Activated T-cell treated with anti-CD3 and anti-CD28 coated beads for 48 hours (primary cell): ENCODE measurements at places on chromosomes 2 and 18.

GRCh38 chr2:18178736-18179349 is 300.4 kb downstream of the KCNS3 start:
- DNase-seq, result no peak

DNA sequence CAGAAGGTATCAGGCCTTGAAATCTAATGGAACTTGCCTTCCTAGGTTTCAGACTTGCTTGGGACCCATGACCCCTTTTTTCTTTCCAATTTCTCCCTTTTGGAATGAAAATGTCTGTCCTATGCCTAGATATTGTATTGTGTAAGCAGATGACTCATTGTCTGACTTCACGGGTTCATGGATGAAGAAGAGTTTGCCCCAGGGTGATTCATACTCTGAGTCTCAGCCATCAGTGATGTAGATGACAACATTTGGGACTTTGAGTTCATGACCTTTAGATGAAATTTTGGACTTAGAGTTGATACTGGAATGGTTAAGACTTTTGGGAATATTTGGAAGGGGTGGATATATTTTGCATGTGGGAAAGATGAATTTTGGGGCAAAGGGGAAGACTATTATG is 11.2 kb upstream of the SCYGR5 start:
- DNase-seq, result no peak

DNA sequence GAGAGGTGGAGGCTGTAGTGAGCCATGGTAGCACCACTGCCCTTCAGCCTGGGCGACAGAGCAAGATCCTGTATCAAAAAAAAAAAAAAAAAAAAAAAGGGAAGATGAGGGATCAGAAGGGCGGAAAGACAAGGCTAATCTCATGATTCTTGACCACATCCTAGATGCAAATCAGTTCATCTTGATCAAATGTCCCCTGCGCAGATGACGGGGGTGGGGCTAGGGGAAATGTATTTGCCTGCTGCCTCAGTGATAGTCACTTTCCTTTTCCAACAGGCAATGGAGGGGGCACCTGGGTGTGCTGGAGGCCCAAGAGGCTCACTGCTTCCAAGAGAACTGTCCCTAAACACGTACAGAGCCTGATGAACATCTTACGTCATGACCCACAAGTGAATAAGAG is 3.7 kb upstream of the EMILIN2 start:
- DNase-seq, result no peak

DNA sequence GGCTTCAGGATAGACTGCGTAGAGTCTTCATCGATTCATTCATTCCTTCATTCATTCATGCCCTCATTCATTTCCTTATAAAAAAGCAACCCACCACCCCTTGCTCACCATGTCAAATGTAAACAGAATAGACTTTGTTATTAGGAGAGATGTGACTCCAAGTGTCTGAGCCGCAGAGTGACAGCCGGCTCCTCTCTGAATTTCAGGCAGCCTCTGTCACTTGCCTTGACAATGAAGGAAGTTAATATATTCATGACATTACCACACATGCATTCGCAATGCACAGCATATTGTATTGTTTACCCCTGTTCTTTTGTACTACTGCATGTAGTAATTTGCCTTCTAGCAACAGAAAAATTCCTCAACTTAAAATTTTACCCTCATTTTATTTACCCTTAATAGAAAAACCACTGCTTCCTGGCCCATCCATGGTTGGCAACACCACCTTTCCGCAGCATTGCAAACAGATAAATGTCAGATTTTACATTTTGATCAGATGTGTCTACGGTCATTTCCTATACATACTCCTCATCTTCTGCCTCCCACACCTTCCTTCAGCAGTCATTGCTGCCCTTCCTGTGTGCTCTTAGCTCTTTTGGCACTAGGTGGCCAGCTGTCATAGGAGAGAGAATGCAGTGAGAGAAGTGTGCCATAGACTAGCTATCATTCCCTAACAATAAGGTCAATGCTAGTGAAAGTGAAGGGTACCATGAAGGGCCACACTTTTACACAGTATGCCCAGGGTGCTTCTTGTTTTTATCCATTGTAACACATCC is 1090.8 kb downstream of the BCL11A start:
- DNase-seq, result no peak

GRCh38 chr2:37287966-37288365 is 36.7 kb downstream of the PRKD3 start:
- no peak for DNase-seq

DNA sequence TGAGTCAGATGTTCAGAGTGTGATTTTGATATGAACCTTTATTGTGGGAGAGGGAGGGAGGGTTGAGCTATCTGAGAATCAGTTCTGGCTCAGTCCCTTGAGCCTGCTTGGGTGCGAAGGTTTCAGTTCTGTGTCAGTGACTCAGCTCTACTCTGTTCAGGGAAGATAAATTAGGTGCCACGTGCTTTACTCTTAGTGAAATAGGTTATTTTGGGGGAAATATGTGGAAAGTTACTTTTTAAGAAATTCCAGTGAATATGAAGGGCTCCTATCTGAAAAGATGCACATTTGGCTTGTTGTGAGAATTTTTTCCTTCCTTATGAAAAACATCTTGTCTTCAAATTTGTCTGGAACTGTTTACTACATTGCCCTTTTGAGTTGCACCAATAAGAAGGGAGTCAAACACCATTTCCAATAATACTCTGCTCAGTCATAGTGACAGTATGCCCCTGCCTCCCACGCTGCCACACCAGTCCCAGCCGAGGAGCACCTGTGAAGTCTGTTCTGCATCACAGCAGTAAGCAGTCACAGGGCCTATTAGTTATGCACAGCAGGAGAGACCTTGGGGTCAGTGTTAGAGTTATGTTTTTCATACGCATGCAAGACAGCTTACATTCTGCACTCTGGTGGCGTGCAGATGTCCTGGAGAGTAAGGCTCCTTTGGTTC is 32.8 kb upstream of the DNAH7 start:
- DNase-seq, result peak; percentile 49

DNA sequence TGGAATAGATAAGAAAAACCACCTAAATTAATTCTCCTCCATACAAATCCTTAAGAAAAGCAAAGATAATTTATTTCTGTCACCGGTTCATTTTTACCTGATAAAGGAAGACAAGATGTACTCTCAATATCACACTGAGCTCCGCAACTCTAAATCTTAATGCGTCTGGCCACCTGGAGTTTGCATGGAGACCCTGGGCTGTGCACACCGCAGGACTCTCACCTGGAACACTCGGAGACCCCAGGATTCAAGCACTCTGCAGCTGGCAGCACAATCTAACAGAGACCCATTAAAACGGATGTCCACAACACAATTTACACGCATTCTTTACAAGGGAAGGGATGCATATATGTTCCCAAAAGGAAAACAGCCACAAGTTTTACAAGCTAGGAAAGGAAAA is 72.2 kb downstream of the ZNF516 start:
- no peak for DNase-seq

DNA sequence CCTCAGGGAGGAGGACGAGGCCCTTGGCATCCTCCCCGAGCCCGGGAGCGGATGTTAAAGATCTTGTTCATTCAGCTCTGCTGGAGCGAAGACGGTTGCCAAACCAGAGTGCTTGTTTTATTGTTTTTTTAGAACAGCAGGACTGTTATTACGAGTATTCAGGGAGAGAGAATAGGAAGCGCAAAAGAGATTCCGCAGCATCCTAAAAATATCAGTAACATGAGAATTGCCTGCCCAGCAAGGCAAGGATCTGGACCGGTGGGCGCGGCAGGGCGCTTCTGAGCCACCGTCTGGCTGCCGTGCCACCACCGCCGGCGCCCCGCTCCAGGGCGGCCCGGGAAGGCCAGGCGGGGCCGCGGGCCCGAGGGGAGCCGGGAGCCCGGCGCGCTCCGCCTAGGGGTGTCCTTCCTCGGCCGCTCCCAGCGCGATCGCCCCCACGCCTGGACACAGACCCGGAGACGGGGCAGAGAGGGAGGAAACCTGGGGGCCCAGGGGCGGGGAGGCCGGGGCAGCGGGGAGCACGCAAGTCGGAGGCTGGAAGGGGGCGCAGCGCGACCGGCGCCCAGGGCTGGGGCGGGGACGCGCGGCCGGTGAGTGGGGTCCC is 843 bp downstream of the CYS1 start:
- no peak for DNase-seq

- DNase-seq, result no peak
Observed at GRCh38 chr2:20118051-20118450, 66.6 kb upstream of the LAPTM4A start.

DNA sequence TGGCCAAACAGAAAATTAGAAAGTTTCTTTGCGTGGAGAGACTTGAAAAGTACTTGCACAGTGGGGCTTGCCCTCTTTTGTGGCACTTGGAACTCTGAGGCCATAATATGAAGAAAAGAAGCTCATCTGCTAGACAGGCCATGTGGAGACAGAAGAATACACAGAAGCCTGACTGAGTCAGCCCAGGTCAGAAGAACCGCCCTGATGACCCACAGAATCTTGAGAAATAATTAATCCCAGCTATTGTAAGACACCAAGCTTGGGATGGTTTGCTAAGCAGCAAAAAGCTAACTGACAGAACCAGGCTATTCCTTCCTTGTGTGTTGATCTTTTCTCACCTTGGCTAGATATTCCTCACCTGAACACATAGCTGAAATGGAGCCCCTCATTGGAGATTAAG is 33.7 kb downstream of the G6PC2 start:
- no peak for DNase-seq

- DNase-seq, result no peak
Observed at GRCh38 chr18:36899289-36899688, 70.4 kb downstream of the KIAA1328 start.

GRCh38 chr2:211845338-211846035 is 693.1 kb downstream of the ERBB4 start:
- no peak for DNase-seq

GRCh38 chr18:6269660-6270332 is 144.9 kb downstream of the L3MBTL4 start:
- DNase-seq, result no peak

GRCh38 chr2:45964223-45964841 is 312.9 kb downstream of the PRKCE start:
- DNase-seq, result peak; percentile 1

DNA sequence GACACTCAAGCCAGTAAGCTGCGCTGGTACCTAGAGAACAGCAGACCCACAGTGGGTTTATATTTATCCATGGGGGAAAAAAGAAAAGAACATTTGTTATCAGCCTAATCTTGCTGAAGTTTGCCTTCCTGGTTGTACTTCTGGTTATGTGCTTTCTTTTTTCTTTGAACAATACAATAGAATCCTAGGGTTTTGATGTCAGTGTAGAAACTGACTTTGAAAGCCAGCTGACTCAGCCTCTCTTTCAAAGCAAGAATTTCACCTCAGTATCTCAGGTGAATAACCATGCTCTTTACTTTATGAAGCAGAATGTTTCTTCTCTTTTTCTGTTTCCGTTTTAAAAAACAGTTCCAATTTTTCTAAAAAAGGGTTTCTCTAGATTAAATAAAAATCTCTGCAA is 78.4 kb downstream of the CD8B2 start:
- DNase-seq, result no peak

DNA sequence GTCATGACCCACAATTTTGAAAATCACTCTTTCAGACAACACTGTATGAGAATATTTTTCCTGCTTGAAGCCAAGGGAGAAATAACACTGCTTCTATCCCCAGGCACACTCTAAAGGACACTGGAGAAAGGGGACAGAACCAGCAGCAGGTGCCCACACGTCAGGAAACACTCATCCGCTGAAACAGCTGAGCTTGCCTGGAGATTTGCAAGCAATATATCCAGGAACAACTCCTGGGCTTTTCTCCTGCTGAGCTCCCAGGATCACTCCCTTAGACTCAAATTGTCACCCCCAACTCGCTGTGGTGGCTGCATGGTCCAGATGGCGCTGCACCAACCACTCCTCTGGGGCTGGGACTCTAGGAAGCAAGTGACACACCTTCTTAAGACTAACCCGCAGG is 186.7 kb downstream of the ARL4C start:
- no peak for DNase-seq

DNA sequence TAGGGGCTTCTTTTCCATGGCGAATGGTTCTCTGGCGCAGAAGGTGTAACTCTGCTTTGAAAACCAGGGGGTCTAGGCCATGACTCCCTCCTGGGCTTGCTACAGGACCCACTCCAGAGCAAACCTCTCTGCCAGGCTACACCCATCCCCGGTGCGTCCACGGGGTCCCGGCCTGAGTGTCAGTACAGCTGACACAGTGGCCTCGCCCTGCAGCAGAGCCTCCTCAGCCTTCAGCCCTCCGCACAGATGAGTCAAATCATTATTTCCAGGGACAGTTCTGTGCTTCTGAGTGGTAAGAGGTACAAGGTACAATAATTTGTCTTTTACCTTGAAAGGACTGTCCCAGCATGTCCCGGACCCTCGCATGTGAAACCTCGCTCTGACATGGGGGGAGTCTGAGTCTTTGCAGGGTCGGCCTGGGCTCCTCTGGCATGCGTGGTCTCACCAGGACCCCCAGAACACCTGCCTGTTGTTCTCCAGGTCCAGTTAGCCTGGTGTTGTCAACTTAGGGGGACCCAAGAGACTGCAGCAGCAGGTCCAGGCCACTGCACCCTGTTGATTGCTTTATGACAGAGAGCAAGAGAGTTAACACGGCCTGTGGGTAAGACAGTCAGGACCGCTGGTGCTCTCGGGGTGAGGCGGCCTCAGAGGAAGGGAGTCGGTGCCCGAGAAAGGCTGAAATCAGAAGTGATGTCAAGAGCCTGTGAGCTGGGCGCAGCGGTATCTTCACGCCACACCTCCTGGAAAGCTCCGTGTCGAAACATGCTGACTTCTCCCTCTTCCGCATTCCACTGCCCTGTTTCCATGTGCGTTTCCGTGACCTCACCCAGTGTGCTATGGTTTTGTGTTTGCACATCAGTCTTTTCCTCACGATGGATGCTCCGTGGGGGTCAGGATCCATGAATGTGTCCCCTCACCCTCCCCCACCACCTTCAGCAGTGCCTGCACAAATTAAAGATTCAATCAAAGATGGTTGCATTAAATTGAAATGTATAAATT is 340.1 kb downstream of the EIPR1 start:
- DNase-seq, result no peak

DNA sequence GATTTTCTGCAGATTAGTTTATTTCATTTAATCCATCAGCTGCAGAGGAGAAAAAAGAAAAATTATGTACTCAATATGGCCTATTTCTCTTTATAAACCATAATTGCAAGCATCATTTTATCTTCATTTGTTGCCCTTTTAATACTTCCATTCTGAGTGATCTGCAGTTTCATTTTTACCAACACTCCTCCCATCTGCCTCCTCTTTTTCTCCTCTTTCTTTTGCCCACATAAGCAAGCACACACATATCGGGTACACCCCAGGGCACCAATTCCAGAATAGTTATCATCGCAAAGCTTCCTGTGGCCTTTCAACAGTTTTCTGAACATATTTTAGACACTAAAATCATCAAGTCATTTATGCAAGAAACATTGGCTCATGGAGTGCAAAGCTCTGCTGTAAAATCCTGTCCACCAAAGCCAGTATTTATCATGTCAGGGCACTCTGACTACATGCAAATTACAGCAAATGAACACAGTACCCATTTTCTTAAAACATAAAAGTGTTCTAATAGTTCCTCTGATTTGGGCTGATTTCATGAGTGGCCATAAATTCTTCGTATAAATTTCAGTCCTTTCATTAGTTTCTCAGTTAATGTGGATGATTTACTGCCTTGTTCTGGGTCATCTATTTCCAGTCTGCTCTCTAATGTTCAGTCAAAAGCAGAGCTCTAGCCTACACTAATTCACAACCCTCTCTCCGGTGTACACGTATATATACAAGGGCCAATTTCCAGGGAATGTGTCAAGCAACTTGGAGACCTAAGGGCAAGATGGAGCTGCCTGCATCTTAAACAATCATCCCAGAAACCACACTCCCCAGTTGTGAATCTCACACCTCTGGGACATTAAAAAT is 281.3 kb downstream of the STK39 start:
- no peak for DNase-seq
